Temporal lobe (tissue), 4 donors: ENCODE measurements at places on chromosomes 5 and 9. TPM values are rescaled to one million over a fixed set of nuclear protein-coding genes. Genes with fewer than 3 reads are reported as not detected.

FAM174A gene
- 15.0 TPM for total RNA-seq

SLC34A1 gene
- total RNA-seq: not detected

NRARP gene
- total RNA-seq: 2.7 TPM

LRRC19 gene
- under 0.01 TPM for total RNA-seq

PDCD1LG2 gene
- total RNA-seq: 0.25 TPM

TPD52L3 gene
- not detected for total RNA-seq

ELOVL7 gene
- total RNA-seq: 3.9 TPM

FTMT gene
- total RNA-seq: not detected

DMRT3 gene
- not detected for total RNA-seq

FBXO10 gene
- 9.6 TPM for total RNA-seq

RORB gene
- total RNA-seq: 49.9 TPM

OR1J2 gene
- not detected for total RNA-seq
